ENCODE measurements at places on chromosomes 1 and 21.

DNA sequence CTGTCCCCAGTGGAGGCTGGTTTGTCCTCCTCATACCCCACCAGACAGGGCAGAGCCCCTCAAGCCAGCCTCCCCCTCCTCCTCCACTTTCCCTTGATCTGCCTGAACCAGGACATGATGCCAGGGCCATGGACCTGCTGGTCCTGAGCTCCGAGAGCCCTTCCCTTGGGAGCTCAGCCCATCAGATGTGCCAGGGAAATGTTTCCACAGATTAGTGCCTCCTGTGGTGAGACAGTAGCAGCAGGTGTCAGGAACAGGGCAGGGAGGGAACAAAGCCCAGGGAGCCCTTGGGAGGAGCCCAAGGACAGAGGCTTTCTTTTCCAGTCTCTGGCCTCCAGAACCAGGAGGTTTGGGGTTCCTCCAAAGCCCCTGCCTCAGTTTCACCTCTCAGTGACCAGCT lies 14.6 kb upstream of the SLC41A1 start:
- no peak for DNase-seq

DNA sequence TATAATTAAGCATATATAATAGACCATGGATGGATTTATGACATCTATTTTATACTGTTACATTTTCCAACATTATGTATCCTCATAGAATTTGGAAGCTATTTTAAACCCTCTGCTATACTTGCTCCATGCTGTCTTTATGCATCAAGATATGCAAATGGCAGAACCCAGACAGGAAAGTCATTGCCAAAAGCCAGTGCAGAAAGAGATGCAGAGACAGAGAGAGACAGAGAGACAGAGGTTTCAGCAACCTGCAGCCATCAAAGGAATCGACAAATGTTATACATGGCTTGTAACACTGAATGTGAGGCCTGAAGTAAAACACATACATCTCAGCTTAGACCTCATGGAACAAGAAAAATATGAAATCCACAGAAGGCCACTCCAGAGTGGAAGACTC lies 7.5 kb upstream of the PTPRC start:
- no peak for DNase-seq

GRCh38 chr1:210800756-210801155 lies 333.2 kb downstream of the KCNH1 start:
- no peak for DNase-seq

DNA sequence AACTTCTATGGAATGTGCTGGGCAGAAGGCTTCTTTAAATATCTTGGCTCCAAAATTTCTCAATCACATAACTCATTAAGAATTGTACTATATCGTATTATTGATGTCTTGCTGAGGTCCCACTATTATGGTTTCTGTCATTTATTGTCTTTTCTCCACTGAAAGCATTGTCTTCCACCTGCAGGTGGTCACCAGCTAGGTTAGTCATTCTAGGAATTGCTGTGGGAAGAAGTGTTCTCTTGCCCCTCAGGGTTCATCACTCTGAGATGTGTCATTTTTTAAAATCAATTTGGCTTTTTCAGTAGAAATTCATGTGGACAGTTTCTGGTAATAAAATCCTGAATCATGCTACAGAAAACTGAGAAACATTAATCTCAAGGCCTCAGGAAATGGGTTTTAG lies 66.1 kb downstream of the NCAM2 start:
- DNase-seq: no peak

GRCh38 chr1:219161371-219161770 lies 12.3 kb upstream of the LYPLAL1 start:
- DNase-seq: no peak

DNA sequence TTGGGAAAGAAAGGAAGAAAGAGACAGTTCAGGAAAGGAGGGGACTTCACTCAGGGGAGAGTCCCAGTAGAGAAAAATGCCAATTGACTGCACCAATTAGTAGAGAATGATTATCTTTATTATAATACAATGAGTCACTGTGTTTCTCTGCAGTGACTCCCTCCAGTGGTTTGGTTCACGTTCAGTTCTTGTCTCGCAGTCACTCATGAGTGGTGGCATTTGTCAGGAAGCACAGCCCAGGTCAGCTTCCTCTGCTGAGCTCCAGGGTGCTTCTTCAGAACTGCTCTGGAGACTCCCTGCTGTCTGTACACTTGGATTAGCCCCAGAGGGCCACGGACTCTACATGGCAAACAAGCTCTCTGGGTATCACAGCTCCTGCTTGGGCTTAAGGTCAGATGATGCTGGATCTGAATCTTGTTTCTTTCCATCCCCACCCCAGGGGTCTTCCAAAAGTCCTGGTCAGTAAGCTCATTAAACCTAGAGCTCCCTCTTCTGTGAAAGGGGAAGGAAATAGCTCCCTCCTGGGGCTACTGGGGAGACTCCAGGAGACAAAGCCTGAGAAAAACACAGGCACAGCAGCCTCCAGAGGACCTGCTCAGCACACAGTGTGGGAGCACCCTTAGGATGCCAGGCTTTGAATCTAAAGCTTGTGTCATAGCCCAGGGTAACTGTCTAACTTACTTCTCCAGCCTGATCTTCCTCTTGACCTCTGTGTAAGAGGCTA lies 619.0 kb downstream of the AJAP1 start:
- no peak for DNase-seq

GRCh38 chr1:94092210-94092613 lies 28.7 kb downstream of the ABCA4 start:
- no peak for DNase-seq

DNA sequence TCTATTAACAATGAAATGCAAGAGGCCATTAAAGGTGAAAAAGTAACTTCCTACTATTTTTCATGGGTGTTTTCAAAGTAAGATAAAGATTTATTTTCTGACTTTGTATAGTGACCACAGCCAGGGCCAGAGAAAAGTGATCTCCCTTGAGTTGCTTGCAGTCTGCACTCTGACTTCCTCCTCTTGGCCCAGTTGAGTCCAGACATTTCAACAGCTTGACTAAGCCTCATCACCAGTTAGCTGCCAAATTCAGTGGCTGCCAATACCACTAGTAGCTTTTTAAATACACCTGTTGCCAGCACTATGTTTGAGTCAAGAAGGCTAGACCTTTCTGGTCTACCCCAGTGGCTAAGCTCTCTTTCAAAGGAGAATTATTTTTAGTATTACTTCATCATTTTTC lies 3.7 kb upstream of the NEK7 start:
- DNase-seq: no peak

GRCh38 chr1:45300669-45300997 lies 26.1 kb upstream of the HPDL start:
- DNase-seq: no peak

DNA sequence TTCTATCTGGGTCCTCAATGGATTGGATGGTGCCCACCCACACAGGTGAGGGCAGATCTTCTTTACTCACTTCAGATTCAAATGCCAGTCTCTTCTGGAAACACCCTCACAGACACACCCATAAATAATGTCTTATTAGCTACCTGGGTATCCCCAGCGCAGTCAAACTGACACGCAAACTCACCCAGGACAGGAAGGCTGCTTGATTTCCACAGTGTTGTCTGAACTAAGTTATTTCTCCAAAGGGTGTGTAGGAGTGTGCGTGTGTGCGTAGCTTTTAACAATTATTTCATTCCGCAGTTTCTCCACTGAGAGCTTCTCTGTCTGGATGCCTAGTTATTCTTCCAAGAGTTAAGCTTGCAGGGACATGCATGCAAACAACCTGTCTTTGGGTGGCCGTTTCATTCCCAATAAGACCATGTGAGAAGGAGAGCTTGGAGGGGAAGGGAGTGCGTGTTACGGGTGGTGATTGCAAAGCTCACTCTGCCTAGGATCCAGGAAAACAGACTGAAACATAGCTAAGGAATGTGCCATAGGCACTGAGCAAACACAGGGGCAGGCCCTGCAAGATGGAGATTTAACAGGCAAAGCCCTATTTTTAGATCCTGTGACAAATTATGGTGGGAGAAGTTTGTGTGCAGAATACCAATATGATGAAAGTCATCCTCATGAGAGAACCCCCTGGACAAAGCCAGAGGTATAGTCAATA lies 269.7 kb downstream of the DYRK1A start:
- DNase-seq: no peak

DNA sequence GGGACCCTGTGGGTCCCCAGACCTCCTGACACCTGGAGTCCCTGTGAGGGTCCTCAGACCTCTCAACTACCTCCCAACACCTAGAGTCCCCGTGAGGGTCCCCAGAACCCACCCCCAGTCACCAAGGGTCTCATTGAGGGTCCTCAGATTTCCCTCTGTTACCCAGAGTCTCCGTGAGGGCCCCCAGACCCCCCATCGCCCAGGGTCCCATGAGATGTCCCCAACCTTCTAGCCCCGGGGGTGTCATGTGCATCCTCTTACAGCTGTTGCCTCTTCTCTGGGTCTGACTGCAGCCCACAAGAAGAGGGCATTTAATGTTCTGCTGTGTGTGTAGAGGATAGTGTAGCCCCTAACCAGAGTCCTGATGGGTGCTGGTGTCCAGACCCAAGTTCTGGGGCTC lies 2.0 kb upstream of the GJC2 start:
- no peak for DNase-seq

DNA sequence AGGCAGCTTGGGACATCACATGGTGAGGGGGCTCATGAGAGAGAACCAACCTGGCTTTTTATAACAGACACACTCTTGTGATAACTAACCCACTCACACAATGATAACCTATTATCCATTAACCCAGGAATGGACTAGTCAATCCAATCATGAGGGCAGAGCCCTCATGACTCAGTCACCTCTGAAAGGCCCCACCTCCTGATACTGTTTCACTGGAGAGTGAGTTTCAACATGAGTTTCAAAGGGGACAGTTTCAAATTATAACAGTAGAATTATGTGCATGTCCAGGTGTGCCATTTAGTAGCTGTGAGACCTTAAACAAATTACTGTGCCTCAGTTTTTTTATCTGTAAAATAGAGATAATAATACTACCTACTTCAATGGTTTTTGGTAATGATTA lies 47.6 kb upstream of the PPP2R5A start:
- DNase-seq: no peak

- DNase-seq: no peak
These were observed 8.4 kb downstream of the RPS6KA1 start for GRCh38 chr1:26537951-26538352.

GRCh38 chr1:157137408-157138219 lies 581 bp downstream of the ETV3 start:
- no peak for DNase-seq

GRCh38 chr1:5765483-5765882 lies 226.7 kb downstream of the NPHP4 start:
- DNase-seq: no peak

DNA sequence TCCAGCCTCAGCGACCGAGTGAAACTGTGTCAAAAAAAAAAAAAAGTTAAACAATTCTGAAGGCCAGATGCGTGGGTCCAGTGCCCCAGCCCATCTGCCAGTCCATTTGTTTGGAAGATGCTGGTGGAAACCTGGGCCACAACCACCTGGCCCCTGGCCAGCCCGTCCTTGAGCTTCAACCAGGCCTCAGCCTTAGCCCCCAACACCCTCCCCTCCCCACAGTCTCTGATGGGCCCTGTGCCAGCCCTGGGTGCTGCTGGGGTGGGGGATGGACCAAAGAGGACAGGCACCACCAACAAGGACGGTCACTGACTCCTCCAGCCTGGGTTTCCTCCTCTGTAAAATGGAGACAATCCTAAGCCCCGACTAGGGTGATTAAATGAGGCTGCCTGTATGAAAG lies 19.6 kb upstream of the PLEKHG5 start:
- DNase-seq: no peak

- no peak for DNase-seq
These were observed 178.8 kb upstream of the NFIA start for GRCh38 chr1:60903591-60903990.

DNA sequence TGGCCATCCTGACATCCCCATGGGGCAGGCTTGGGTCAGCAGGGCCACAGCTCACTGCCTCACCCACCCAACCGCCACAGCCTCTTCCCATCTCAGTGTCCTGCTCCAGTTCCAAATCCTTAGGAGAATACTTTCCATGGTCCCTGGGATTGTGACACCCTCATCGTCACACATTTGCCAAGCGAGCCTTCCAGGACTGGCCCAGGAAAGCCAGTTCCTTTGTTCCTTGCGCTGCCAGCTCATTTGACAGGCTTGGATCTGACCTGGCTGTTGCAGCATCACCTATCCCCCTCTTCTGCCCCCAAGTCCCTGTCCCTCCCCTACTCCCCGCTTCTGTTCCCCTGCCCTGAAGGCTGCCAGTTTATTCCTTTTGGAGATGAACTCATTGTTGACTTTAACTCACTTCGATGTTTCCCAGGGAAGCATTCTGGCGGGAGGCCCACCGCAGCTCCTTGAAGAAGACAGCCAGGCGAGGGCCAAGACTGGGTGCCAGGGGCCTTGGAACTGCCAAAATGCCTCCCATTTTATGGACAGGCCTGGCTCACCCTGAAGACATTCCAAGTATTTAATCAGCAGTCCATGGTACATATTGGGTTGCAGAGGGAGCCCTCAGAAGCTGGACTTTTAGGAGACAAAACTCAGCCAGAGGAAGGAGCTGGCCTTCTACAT lies 10.2 kb upstream of the GNL2 start:
- no peak for DNase-seq

DNA sequence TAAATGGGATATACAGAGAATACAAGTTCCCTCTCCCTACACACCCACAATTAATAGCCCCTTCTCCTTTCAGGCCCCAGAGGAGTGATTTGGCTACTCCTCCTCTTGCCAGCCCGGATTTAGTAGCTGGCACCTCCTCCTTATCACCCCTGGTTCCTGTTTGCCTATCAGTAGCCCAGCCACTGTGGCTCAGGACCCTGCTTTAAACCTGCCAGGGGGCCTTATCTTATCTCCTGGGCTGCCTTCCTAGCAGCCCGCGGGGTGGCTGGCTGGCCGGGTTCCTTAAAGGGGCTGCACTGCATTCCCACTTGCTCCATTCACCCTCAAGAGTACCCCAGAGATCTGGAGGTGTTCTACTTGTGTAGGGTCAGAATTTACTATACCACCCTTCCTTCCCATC lies 70.4 kb downstream of the PLEKHA6 start:
- no peak for DNase-seq

- DNase-seq: peak; percentile 40
These were observed 6.3 kb upstream of the INAVA start for GRCh38 chr1:200888349-200888838.

- DNase-seq: no peak
These were observed 15.2 kb upstream of the KCNQ4 start for GRCh38 chr1:40768146-40768990.

DNA sequence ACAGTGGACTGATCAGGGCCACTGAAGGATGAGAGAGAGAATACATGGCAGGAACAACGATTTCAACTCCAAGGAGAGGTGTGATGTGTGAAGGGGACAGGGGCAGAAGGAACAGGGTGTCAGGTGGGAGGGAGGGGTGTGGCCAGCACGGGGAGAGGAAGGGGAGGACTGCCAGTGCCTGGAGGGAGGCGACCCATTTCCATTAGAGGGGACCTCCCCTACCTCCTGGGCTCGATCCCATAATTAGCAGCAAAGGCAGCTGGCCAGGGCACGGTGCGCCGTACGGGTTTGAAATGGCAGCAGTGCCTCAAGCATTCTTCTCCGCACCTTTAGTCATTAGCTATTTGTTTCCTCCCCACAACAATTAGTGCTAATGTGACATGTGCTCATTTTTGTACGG lies 22.7 kb downstream of the CRYAA start:
- DNase-seq: no peak

DNA sequence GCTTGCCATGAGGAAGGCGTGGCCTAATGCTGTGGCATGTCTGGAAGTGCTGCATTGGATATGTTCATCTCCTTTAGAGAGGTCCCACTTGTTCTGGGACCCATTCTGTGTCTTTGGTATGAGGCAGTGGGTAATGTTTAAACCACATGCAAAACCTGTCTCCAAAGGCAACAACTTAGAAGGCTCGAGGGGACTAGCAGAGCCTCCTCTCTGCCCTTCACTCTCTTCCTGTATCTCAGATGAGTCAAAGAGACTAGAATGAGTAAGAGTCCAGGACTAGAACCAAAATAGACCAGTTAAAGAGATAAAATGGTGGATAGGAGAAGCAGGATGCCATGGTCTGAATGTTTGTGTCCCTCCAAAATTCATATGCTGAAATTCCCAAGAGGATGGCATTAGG lies 220.8 kb upstream of the KIAA0040 start:
- no peak for DNase-seq
